MCF 10A (cell line): ENCODE measurements at places on chromosomes 1 and 21. TPM values are rescaled to one million over a fixed set of nuclear protein-coding genes. Genes with fewer than 3 reads are reported as not detected.

Gene C8B
- not detected in 2 replicates for total RNA-seq

Gene MAP1LC3C
- not detected in 2 replicates for total RNA-seq

Gene LMX1A
- not detected in 2 replicates for total RNA-seq

Gene TSSK3
- 2.0 and 2.3 TPM in 2 replicates for total RNA-seq

Gene ARHGAP29
- 38.6 and 46.7 TPM in 2 replicates for total RNA-seq

Gene TMPRSS2
- total RNA-seq = not detected in 2 replicates

Gene ZFP69B
- total RNA-seq = 6.0 and 8.9 TPM in 2 replicates

Gene METTL13
- 30.7 and 39.1 TPM in 2 replicates for total RNA-seq

Gene FCRL2
- total RNA-seq = not detected in 2 replicates

Gene NFASC
- 0.29 and 0.98 TPM in 2 replicates for total RNA-seq

Gene CYP4A11
- not detected in 2 replicates for total RNA-seq

Gene F5
- total RNA-seq = 0.09 TPM in 1 of 2 replicates, not detected in the other

DNA sequence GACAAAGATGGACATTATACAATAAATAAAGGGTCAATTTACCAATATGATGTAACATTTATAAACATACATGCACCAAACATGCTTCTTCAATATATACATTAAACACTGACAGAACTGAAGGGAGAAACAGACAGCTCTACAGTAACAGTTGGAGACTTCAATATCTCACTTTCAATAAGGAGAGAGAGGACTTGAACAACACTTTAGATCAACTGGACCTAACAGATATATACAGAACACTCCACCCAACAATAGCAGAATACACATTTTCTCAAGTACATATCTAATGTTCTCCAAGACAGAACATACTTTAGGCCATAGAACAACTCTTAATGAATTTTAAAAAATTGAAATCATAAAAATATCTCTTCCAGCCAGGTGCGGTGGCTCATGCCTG is 50.6 kb upstream of the TTC39A start:
- no peak for DNase-seq

DNA sequence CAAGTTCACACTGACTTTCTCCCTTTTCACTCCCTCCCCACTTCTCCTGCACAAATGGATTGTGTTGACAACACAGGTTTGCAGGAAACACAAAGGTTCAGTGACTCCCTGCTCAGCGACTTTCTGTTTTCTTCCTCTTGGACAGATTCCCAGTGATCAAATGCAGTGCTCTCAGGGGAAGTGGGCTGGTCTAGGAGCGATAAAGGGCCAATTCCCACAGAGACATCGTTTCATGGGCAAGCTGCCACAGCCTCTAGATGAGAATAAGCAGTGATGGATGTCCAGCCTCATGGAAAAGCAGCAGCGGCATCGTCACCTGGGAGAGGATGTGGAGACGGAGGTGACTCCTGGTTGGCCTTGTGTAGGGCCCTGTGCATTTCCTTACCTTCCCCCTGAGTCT is 30.6 kb downstream of the FYB2 start:
- no peak for DNase-seq

DNA sequence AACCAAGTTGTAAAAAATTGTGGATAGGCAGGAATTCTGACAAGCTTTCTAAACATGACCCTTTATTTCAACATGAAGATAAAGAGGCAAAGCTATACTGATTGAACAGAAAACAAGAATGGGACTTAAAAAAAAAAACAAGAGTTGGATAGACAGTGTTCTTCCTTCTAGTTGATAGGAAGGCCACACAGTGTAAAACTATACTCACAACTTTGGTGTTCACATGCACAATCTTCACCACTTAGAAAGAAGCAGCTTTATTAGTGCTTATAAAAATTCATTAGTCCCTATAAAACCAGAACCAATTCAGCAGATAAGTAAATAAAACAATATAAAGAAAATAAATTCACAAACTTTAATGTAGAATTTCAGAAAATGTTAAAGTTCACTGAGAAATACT is 101.8 kb downstream of the AKT3 start:
- no peak for DNase-seq

- DNase-seq = peak; percentile 38
These were observed 100.6 kb upstream of the ACTL8 start for GRCh38 chr1:17654519-17654918.

DNA sequence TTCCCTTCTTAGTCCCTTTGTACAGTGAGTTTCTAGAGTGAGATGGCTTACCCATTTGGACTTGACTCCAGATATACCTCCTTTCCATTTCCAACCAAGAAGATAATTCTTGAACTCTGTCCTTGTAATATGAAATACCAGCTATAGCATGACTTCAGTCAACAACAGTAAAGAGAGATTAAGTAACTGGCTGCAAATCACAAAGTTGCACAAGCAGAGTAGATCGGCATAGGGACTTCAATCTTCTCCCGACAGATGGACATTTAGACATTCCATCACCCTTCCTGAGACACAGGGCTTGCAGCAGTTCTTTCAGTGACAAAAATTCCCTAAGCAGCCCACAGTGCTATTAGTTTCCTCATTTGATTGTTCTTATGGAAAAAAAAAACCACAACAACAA is 44.6 kb downstream of the JAK1 start:
- DNase-seq = peak; percentile 50

DNA sequence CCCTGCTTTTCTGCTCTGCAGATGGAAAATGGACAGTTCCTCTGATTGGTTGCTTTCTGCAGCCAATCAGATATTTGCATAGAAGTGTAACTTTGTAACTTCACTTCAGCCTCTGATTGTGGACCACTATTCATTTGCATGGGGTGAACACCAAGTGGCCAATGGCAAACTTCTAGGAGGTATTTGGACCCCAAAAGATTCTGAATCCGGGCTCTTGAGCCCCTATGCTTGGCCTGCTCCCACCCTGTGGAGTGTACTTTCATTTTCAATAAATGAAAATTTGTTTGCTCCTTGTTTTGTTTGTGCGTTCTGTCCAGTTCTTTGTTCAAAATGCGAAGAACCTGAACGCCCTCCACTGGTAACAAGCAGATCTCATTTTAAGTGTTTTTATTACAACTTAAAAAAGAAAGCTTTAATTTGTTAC is 6.4 kb upstream of the GSTM4 start:
- no peak for DNase-seq

- DNase-seq = peak; percentile 94
These were observed 97.2 kb upstream of the ARTN start for GRCh38 chr1:43836267-43836951.

- DNase-seq = peak; percentile 79
These were observed 31.1 kb downstream of the ALG14 start for GRCh38 chr1:95041491-95042165.

DNA sequence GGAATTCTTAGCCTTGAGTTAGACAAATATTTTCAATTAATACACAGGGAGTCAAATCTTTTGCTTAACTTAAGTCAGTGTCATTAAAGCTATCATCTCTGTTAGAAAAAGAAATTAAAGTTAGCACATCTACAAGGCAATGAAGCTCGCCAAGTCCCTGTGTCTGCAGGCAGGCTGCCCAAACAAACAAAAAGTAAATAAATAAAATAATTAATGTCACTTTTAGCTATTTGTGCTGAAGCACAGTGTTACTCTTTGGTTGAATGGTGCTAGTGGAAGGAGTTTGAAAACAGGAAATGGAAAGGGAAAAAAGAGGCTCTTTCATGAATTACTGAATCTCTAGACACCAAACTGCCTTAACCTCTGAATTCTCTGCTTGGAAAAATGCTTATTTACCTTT is 37.1 kb upstream of the COL11A1 start:
- no peak for DNase-seq

- no peak for DNase-seq
These were observed 233.0 kb upstream of the IRF2BP2 start for GRCh38 chr1:234842726-234843641.

- no peak for DNase-seq
These were observed 628.1 kb downstream of the LMO4 start for GRCh38 chr1:87956750-87957149.

GRCh38 chr1:30658014-30658336 is 65.4 kb downstream of the MATN1 start:
- no peak for DNase-seq

- DNase-seq = no peak
These were observed 679.5 kb downstream of the MATN1 start for GRCh38 chr1:30043731-30044408.

GRCh38 chr21:20802631-20803260 is 195.5 kb upstream of the NCAM2 start:
- DNase-seq = no peak

- DNase-seq = peak; percentile 50
These were observed 1.7 kb downstream of the CEP170 start for GRCh38 chr1:243253211-243253925.

- DNase-seq = no peak
These were observed 425.9 kb downstream of the SMYD3 start for GRCh38 chr1:246081138-246081702.

GRCh38 chr1:168396508-168396907 is 115.8 kb downstream of the TBX19 start:
- DNase-seq = no peak

DNA sequence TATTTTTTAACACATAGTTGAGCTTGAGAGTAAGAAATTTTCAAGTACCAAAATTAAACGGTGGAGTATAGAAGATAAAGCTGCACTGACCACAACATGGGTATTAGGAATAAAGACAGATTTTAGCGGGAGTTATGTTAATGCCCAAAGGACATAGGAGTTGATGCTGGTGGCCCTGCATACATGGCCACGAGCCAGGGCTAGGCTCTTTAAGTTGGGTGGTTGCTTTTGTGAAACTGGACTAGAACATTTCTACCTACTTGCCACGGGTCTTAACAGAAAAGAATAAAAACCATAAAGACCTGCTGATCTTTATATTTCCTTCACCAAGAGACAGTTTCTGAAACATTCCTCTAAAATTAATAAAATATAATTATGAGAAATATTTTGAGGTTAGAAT is 14.9 kb downstream of the EDEM3 start:
- DNase-seq = no peak

DNA sequence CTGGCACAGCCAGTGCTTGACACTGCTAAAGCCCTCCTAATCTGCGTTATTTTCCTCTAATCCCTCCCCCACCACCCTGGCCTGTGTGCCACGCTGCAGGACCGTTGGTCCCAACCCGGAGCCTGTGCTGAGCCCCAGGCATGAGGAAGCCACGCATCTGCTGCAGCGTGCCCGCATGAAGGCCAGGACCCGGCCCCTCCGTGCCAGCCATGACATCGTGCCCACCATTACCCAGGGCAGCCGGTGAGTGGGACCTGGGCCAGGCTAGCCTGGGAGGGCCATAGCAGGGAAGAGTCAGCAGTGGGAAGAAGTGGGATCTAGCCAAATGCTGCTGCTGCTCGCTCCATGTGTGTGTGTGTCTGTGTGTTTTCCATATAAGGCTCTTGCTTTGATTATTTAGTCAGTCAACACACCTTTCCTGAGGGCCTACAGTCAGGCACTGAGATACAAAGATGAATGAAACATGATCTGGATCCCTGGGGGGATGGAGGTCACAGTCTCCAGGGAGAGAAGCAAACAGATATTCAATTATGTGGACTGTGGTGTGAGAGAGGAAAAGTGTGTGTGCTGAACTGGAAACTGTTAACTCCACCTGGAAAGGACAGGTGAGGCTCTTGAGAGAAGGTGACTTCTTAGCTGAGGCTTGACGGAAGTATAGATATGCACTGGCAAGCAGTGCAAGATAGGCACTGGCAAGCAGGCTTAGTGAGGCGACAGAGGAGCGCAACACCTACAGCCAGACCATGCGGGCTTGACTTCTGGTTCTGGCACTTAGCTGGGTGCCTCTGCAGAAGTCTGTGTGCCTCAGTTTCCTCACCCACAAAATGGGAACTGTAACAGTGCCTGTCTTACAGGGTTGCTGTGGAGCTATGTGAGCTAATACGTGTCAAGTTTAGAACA is 15.9 kb downstream of the KIAA1614 start:
- DNase-seq = no peak

GRCh38 chr1:57741521-57741920 is 317.7 kb upstream of the DAB1 start:
- DNase-seq = no peak

- DNase-seq = peak; percentile 70
These were observed 3.3 kb downstream of the CHRM3 start for GRCh38 chr1:239389703-239390102.

- no peak for DNase-seq
These were observed 132.4 kb downstream of the PROX1 start for GRCh38 chr1:214120191-214120590.

GRCh38 chr1:175024773-175025172 is 1.5 kb upstream of the MRPS14 start:
- no peak for DNase-seq

DNA sequence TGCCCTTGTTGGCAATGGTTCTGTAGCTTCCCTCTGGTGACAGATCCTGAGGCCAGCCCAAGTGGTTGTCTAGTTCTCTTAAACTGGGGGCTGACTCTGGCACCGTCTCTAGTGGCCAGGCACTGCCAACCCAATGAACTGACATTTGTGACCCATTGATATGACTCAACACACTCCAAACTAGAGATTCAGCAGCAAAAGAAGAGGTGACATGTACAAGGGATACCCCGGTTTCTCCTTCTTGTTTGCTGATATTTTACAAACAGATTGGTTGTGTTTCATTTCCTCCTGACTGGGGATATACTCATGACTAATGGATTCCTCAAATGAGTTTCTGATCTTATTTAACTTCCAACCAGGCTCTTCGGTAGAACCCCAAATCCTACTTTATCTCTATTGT is 65.9 kb upstream of the DNAJC6 start:
- DNase-seq = no peak

- peak; percentile 67 for DNase-seq
These were observed 99.0 kb upstream of the WLS start for GRCh38 chr1:68331117-68331865.

DNA sequence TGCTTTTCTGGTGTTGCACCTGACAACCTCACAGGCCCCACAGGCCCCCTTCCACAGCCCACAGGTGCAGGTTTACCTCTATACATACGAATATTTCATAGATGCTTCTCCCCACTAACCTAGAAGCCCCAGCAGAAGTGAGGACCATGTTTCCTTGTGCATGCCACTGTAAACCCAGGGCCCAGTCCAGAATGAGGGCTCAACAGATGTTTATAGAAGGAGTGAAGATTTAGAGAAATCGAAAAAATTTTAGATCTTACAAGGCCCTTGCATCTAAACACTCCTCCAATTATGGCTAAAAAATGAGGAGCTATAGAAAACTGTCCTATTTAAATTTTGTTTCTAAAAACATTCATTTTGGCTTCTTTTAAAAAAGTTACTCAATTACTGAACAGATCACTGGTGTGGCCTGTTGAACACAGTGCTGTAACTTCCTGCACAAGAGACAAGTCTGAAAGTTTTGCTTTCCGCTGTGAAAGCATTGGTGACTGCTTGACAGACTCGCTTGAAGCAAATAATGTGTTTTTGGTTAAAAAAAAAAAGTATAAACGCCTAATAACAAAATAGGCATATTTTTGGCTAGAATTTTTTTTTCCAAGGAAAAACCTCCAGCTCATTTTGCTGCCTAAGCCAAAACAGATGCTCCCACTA is 1.2 kb downstream of the ABCB10 start:
- peak; percentile 48 for DNase-seq

DNA sequence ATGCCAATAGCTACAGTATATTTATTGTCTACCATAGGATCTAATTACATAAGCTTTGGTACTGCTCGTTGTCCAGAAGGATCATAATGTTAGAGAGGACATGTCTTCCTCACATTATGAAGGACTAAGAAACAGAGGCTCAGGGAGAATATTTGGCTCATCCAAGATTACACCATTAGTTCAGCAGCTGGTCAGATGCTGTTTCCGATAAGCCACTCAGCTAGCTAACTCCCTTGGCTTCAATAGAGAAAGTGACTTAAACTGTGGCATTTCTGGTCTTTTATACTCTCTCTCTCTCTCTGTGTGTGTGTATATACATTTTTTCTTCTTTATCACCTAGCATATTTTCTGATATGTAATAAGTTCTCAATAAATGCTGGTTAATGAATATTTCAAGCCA is 70.4 kb downstream of the DDR2 start:
- DNase-seq = no peak

GRCh38 chr1:226990133-226990716 is 50.1 kb downstream of the COQ8A start:
- no peak for DNase-seq

GRCh38 chr1:50929376-50929958 is 30.6 kb downstream of the FAF1 start:
- DNase-seq = peak; percentile 37
